ENCODE measurements at places on chromosomes 7 and 10. TPM values are rescaled to one million over a fixed set of nuclear protein-coding genes. Genes with fewer than 3 reads are reported as not detected.

The NPSR1 gene
- not detected for total RNA-seq

The ANKRD1 gene
- total RNA-seq, result 4.3 TPM

The FOXI2 gene
- not detected for total RNA-seq

The CHRM2 gene
- not detected for total RNA-seq

DNA sequence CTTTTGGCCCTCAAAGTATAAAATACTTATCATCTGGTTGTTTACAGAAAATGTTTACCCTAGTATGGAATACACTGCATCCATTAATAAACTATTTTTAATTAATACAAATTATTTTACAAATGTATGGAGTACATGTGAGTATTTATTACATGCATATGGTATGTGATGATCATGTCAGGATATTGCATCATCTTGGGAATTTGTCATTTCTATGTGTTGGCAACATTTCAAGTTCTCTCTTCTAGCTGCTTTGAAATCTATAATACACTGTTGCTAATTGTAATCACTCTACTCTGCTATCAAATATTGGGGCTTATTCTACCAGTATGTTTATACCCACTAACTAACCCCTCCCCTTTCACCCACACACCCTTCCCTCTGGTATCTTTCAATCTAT lies 103.9 kb upstream of the THSD7A start:
- no peak for DNase-seq

DNA sequence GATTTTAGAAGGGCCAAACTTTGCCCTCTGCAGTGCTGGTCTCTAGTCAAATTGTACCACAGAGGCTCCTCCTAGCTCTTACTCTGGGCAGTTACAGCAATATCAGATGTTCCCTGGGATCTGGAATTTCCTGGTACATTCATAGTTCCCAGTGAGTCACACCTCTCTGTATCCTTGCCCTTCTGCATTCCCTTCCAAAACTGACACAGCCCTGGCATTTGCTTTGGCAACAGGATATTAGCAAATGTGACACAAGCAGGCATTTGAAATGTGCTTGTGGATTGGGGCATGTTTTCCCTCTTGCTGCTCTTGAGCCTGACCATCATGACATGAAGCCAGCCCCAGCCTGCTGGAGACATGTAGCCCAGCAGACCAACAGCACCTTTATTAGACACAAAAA lies 284.7 kb upstream of the AKR1E2 start:
- DNase-seq, result no peak

- DNase-seq, result peak; percentile 32
Observed at GRCh38 chr10:129192344-129193128, 274.5 kb upstream of the MGMT start.

GRCh38 chr10:4024027-4024426 lies 239.0 kb upstream of the KLF6 start:
- DNase-seq, result no peak

DNA sequence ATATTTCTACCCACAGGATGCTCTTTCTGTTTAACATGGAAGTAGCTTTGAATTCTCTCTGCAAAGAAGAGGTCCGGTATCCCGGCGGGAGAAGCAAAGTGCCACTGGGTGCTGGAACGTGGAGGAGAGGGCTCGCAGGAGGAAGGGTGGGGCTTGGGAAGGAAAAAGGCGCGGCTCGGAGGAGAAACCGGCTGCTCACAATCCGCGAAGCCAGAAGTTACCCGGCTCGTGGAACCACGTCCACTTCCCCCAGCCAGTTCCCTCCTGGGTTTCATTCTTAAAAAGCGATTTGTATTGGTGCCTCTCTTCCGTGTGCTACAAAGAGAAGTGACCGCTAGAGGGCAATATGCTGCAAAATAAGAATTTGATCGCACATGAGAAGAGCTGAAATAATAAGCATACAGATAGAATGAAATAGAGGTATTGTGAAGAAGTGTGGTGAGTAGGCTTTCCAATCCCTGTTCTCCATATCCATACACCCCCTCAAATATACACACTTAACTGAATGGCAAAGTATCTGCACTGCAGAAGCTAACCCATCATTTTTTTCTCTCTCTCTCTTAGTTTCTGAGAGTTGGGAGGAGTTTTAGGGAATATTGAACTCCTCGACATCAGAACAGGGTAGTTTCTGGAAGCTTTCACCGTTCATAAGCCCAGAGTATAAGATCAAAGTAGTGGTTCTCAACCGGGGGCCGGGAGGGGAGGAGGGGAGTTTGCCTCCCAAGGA lies 31.1 kb downstream of the TRIL start:
- peak; percentile 70 for DNase-seq

DNA sequence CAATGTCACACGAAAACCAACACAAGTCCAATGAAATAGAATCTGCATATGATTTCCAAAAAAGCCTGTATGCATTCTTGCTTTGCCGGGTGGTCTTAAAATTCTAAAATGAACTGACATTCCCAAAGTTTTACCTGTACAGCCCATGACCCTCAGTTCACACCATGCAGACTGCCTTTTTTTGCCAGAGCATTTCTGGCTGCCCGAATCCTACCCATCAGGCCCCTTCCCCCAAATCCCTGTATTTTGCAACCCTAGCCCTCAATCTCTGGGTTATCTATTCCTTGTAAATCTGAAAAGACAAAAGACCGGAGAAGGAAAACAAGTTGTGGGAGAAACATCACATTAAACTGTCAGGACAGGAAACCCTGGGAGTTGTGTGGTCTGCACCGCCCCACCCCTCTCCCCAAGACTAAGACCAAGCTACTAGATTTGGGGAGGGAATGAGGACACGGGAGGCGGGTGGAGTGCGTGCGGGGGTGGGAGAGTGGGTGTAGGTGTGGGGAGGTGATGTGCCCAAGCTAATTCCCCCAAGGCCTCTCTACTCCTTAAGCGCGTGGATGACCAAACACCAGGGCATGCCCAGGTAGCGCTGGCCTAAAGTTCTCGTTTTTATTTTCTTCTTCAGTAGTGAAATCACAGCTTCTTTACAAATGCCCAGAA lies 1.4 kb downstream of the JCAD start:
- no peak for DNase-seq

DNA sequence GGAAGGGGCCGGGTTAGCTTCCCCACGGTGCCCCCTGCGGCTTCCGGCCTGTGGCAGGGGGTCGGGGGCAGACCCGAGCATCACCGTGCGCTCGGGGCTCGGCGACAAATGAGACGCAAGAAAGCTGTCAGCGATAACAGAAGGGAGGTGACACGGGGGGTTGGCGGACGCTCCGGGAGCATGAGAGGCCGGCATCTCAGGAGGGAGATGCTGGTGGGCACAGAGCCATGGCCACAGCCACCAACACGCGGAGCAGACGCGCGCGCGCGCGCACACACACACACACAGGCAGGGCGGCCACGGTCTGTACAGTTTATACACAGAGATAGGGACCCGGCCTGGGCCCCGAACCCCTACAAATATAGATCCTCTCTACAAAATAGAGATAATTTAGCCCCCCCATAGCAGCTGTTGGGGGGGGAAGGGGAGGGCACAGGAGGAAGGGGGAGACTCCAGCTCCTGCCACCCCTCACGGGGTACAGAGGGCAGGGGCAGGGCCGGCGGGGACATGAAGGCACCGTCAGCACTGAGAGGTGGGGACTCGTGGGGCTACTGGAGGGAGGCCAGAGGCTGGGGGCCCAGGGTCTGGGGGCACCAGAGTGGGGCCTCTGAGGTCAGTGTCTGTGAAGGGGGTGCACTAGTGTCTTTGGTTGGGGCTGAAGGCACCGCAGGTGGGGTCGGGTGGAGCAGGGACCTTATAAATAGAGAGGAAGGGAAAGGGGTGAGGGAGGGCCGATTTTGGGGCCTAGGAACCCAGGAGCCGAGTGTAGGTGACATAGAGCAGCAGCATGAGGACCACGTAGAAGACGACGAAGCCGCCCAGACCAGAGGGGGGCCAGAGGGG lies 884 bp upstream of the SAP25 start:
- no peak for DNase-seq

Measured in body of pancreas (tissue), 4 donors.